Activated naive CD4-positive, alpha-beta T cell (primary cell): ENCODE measurements at places on chromosomes 13 and 19.

GRCh38 chr19:18894254-18895037 lies 1.5 kb downstream of the CERS1 start:
- no peak for DNase-seq

DNA sequence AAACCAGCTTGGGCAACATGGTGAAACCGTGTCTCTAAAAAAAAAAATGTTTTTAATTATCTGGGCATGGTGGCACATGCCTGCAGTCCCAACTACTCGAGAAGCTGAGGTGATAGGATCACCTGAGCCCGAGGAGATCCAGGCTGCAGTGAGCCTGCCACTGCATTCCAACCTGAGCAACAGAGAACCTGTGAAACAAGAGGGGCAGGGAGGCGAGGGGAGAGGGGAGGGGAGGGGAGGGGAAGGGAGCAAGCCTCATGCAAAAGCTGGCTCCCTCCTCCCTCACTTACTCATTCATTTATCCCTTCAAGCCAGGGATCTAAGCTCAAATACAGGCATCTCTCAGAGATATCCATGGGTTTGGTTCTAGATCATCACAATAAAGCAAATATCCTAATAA lies 8.9 kb downstream of the ATP7B start:
- DNase-seq, result no peak

- no peak for DNase-seq
Measured at GRCh38 chr13:99416411-99417121, 84.7 kb upstream of the TM9SF2 start.

- no peak for DNase-seq
Measured at GRCh38 chr19:48353677-48354076, 10.1 kb downstream of the TMEM143 start.

- DNase-seq, result no peak
Measured at GRCh38 chr13:23797276-23797903, 91.8 kb downstream of the MIPEP start.

- DNase-seq, result no peak
Measured at GRCh38 chr13:26623125-26623524, 65.6 kb downstream of the WASF3 start.

DNA sequence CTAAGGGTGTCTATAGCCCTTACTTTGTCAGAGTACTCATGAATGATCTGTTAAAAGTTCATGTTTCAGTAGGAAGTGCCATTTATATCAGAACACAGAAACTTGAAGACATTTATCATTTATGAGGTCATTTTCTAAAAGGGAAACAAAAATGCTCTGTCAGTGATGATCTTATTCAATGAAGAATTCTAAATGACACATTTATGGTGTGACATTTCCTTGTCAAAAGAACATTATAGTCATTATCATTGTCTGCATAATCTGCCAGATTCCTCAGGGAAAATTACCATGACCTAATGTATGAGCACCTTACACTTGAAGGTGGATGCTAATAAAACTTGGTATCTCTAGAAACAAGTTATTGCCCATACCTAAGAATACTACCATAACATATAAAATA lies 853.8 kb upstream of the SLITRK6 start:
- DNase-seq, result no peak

DNA sequence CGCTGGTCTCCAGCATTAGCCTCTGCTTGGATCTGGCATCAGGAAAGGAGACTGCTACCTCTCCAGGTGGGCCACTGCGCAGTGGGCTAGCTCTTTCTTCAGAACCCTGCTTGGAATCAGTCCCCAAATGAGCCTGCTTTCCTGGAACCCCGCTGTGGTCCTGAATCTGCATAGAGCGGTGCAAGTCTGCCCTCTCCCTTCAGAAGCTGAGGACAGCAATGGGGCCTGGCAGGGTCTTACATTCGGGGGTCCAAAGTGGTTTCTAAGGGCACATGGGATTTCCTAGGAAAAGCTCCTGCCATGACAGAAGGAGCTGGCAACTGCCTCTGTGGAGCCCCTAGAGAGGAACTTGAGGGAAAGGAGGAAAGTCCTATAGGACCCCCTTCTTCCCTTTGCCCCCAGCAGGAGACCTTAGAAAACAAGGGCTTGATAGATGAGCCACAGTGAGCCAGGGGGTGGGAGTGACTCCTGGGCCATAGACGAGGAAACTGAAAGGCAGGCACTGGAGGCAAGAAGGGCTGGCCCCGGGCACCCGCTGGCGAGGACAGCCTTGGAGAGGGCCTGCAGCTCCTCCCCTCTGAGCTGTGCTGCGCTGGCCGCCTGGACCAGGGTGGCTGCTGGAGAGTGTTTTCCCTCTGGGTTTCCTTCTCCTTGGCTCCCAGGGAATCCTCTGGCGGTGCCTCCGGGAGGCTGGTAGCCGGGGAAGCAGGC lies 1.4 kb upstream of the VSTM2B start:
- DNase-seq, result no peak

DNA sequence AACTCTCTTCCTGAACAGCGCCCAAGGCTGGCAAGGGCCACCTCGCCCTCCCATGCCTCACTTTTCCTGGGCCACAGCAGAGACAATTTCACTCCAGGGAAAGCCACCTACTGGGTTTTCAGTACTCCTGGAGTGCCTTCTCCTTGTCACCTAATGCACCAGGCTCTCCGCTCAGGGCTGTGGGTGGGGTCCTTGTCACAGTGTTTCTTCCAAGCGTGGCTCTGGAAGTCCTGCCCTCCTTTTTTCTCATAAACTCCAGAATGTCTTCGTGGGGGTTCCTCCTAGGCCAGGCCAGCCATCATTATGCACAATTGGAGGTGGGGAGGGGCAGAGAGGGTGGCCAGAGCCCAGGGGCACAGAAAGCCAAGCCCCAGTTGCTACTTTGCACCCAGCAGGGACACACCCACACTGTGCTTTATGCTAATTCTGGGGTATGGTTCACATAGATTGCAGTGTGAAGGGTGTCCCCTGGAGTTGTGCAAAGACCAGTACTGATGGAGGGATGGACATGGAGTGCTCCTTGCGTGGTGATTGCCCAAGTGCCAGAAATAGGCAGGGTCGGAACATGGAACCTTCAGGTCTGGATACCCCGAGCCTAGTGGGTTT lies 78.8 kb downstream of the CHST8 start:
- DNase-seq, result no peak

DNA sequence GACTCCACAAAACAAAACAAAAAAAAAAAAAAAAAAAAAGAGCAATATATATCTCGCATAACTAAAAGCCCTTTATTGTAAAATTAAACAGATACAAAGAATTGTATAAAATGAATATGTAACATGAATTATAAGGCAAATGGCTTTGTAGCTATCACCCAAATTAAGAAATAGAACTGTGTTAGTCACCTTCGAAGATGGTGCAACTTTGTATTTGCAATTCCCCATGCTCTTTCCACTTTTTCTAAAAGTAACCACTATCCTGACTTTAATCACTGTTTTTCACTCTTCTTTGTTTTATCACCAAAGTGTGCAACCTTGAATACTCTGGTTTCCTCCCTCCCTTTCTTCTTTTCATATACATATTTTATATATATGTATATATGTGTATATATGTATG lies 57.1 kb upstream of the HTR2A start:
- no peak for DNase-seq

DNA sequence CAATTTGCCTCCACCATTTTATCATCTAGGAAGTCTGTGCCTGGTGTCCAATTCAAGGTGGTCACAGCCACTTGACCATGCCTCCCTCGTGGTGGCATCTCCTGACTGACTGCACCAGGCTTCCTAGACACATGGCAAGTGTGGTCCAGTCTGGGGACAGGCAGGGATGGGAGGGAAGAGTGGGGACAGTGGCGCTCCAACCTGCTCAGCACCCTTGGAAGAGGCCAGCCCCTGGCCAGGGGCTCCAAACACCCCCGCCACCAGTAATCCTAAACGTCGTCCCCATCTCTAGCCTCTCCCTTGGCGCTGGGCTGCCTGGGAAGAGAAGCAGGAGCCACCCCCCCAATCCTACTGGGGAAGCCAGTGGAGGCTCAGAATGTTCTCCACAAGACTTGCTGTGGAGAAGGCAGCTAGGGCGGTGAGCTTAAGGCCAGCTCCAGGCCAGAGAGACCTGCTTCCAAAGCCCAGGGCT lies 2.7 kb downstream of the RPL36 start:
- DNase-seq, result no peak

DNA sequence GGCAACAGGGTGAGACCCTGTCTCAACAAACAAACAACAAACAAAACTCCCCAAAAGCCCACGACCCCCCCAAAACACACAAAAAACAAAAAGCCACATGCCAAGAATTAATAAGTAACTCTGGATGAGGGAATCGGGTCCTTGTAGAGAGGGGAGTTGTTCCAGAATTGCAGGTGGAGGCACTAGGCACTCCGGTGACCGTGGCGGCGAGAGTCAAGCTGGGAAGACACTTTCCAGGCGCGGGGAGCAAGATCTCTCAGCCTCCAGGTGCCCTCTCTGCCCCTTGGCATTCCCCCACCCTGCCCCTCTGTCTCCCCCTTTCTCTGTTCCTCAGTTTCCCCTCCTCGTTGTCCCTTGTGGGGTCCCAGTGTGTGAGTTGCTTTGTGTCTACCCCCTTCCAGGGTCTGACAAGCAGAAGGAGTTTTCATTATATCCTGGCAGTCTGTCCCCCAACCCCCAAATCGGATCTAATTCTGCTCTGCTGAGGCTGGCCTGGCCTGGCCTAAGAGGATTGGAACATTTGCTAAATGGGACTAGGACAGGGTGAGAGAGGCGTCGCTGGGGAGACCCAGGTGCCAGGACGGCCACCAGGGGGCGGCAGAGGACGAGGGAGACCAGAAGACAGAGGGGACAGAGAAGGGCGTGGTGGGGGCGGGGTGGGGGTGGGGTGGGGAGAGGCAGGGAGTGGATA lies 8.3 kb upstream of the CRX start:
- DNase-seq, result peak; percentile 74

DNA sequence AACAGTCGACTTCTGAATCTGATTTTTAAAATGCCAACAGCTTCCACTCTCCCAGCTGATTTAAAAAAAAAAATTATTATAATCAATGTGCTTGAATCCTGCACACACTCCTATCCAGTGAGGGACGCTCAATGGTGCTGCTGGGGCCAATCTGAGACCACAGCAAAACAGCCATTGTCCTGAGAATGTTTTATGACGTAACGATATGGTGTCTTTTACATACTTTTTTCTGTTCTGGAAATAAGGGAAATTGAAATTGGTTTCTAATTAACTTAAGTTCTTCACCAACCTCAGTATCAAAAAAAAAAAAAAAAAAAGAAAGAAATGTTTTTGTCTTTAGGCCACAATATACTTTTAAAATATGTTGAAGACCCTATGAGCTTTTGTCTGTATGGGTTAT lies 66.1 kb upstream of the SOX1 start:
- DNase-seq, result no peak

- no peak for DNase-seq
Measured at GRCh38 chr13:106488076-106488475, 47.4 kb downstream of the EFNB2 start.
